ENCODE measurements at places on chromosomes 12 and 14.

DNA sequence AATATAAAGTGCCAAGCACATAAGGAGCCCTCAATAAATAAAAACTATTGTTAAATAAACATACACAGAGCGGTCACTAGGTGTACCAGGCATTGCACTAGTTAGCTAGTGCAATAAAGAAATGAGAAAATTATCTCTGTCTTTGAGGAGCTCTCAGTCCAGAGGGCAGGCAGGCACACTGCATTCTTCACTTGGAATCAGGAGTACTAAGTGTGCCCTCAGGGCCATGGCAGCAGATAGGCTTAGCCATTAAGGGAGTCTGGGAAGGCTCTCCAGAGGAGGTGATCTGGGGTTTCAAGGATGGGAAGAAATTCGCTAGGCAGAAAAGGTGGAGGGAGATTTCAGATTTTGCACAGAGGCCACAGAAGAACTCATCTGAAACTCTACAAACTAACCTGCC lies 9.1 kb downstream of the ABCD4 start:
- no peak for DNase-seq

DNA sequence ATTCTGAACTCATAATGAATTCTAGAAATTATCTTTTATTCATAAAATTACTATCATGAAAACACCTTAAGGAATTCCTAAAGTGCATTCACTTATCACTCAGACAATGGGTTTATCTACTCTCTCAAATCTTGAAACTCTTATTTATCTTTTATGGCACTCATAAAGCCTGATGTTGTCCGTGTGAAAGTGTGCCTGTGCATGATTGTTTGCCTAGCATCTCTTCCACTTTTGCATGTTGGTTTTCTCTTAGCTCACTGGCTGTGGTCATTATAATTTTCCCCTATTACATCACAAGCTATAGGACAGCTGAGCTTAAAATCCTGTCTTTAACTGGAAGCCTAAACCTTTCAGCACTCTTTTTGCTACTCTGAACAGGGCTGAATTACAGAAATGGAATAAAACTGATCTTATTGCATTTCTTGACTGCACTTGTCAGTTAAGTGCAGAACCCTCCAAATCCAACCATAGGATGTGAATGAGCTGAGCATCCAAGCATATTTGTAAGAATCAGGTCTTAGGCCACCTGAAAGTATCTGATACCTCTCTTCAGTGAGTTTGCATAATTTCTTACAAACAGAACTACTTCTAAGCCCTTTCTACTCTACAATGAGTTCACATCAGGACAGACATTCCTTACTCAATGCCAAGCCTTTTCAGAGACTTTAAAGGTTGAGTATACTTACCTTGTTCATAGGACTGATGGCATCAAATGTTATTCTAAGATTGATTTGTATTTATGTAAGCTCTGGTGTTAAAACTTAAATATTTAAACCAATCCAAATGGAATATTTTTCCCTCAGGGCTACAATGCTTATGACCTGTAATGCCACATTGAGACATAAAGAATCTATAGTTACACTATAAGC lies 221.2 kb upstream of the KITLG start:
- no peak for DNase-seq

GRCh38 chr12:64780132-64780530 lies 20.9 kb upstream of the GNS start:
- no peak for DNase-seq

DNA sequence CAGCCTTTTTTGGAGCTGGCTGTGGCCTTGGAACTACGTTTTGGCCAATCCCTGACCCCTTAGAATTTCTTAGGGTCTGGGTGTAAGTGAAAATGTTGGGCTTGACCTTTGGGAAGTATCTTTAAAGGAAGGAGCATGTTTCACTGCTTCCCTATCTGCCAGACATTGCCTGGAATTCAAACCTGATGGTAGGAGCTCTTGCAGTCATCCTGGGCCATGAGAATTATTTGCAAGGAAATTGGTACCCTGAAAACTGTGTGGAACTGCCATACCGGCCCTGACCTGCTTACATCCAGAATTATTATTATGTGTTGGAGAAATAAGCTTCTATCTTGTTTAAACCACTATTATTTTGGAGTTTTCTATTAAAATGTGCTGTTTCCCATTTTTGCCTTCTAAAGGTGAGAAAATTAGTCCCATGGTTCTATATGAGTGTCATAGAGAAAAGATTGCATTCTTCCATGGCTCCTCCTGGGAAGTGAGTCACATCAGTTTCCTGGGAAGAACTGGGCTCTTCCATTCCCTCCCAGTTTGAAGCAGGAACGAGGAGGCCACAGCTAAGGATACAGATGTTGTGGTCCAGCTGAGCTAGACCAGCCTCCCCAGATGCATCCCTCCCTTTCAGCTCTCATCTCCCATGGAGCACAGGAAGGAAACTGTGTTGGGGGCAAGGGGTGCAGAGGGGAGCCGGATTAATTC lies 9.5 kb upstream of the PGF start:
- peak; percentile 51 for DNase-seq

DNA sequence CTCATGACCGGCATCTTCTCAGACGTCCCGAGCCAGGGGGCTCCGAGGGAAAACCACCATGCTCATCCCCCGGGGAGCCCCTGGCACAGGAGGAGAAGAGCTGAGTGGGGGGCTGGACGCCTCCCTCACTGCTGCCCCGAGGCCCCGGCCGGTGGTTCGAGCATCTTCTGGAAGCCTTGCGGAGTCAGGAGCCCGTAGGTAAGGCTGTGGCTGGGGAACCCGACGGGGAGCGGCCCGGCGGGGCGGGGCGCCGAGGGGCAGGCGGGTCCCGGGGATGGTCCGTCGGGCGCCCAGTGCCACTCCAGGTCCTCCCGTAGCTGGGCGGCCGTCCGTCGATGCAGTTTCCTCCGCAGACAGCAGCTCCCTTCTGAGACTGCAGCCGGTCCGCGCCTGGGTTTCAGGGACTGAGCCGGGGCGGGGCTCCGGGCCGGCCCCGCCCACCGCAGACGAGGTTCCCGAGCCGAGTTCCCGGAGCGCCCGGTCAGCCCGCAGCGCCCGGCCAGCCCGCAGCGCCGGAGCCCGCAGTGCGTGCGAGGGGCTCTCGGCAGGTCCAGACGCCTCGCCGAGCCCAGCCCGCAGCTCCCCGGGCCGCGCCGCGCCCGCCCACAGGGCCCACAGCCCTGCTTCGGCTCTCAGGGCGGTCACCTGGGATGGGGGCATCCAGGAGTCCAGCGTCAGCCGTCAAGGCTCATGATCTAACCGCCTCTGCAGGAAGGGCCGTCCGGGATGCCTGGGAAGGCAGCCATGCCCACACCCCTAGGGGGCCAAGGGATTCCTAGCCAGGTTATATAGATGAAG lies at the start of gene PGF:
Gene PGF, minus strand, starts transcription at position 369 of the 798 bp plus-strand sequence. Its CDS starts 355 bp downstream, at position 14.
- no peak for DNase-seq

GRCh38 chr12:71242511-71242910 lies 84.7 kb upstream of the TSPAN8 start:
- DNase-seq = no peak

DNA sequence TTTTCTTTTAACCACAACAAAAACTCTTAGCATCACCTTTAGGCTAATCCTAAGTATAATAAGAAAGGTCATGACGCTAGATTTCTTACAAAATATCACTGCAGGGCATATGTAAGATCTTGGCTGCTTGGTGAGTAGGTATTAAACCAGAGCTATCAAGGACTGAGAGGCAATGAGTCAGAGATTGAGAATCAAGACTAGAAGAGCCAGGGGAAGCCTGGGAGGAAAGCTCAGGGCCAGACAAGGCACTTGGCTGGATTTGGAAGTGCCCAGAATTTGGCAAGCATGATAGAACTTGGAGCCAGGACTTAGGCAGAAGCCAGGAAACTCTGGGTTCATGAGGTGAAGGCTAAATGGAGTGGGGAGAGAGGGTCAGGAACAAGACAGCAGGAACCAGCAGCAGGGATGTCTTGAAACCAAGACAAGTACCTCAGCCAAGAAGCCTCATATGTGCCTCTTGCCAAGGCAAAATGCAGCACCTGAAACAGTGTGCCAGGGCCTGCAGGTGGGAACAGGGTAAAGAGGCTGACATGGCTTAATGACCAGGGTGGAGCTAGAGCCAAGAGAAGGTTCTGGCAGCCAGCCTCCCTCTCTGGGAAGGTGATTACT lies 49.9 kb downstream of the PTHLH start:
- DNase-seq = no peak

- no peak for DNase-seq
Observed at GRCh38 chr12:131096681-131097181, 143.0 kb downstream of the ADGRD1 start.

- DNase-seq = no peak
Observed at GRCh38 chr12:107344035-107344808, 250.9 kb upstream of the CRY1 start.

- no peak for DNase-seq
Observed at GRCh38 chr12:111607239-111607638, 8.1 kb upstream of the ATXN2 start.

- DNase-seq = no peak
Observed at GRCh38 chr14:22854963-22855724, 16.4 kb upstream of the LRP10 start.

GRCh38 chr12:81212996-81213696 lies 135.3 kb downstream of the ACSS3 start:
- no peak for DNase-seq

- no peak for DNase-seq
Observed at GRCh38 chr14:100791348-100791735, 34.6 kb upstream of the MEG3 start.

DNA sequence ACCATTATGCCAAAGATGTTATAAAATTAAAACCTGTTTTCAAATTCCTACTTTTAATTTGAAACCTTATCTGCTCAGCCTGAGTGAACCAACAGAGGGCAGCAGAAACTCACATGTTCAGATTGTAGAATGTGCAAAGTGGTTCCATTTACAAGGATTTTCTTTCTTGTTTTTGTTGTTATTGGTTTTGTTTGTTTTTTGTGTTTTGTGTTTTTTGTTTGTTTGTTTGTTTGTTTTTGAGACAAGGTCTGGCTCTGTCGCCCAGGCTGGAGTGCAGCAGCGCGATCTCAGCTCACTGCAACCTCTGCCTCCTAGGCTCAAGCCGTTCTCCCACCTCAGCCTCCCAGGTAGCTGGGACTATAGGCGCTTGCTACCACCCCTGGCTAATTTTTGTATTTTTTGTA lies 22.8 kb upstream of the GARIN2 start:
- DNase-seq = peak; percentile 25

DNA sequence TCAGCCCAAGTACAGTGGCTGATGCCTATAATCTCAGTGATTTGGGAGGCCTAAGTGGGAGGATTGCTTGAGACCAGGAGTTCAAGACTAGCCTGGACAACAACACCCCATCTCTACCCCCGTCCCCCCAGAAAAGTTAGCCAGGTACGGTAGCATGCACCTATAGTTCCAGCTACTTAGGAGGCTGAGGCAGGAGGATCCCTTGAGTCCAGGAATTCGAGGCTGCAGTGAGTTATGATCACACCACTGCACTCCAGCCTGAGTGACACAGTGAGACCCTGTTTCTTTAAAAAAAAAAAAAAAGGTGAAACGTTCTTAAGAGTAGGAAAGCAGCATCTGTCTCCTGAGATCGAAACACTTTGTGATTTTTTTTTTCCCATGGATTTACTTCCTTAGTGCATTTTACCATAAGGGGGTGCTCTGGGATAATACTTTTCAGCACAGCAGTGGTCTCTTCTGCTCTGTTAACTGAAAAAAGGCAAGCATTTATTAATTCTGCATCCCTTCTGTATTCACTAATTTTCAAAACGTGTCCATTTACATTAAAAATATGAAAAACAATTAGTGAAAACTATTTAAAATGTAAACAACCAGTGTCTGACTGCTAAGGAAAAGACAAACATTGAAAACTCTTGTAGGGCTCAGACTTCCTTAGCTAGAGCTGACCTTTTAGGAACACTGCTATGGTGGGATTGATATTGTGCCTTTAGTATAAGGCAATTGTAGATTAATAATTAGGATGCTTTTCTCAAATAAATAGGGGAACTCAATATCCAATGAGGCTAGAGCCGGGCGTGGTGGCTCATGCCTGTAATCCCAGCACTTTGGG lies 31.2 kb upstream of the USP44 start:
- peak; percentile 22 for DNase-seq

GRCh38 chr12:89382328-89382727 lies 30.0 kb upstream of the DUSP6 start:
- no peak for DNase-seq

DNA sequence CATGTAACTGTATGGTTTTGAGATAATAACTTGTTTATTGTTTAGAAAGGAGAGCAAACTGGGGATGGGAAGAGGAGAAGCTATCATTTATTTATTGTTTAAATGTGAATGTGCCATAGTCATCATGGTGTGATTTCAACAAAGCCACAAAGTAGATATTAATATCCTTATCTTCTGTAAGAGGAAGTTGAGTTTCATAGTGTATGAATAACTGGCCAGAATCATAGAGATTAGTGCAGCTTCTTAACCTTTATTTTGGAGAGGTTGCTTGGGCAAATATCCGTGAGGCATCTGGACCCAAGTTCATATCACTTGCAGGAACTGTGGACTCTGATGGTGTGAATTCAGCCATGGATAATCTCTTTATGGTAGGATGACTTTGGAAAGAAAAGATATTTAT lies 26.8 kb upstream of the LYZ start:
- no peak for DNase-seq

Data from COLO829 (cell line).